ENCODE measurements at places on chromosomes 5 and 9.

DNA sequence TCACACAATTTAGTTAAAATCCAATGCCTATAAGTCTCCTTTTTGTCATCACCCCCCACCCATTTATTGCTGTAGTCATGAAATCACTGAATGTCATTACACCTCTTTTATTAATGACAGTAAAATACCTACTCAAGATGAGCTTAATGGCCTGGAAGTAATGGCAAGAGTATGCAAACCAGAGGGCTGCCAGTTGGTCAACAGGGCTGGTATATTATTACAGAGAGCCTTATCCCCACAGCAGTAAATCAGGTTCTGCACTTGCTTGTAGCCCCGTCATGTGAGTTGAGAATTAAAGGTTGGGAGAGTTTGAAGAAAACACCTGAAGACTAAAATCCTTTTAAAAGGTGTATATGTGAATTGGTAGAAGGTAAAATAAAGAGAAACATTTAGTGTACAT, 372.4 kb downstream of the MAT2B start:
- DNase-seq, result no peak

DNA sequence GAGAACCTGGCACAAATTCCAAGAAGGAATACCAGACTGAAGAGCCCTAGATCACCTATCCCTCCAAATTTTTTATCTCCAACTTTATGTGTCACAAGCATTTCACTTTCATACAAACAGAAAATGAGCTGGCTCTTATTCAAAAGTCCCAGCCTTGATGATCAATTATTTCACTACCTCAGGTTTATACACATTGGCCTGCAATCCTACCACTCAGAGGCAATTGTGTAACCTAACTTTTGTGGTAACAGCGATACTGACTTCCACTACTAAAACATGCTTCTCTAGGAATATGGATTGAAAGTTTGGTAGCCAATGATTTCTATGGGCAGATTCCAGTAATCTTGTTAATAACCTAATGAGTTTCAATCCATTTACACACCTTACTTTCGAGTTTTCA, 10.5 kb downstream of the RNF38 start:
- DNase-seq, result no peak

DNA sequence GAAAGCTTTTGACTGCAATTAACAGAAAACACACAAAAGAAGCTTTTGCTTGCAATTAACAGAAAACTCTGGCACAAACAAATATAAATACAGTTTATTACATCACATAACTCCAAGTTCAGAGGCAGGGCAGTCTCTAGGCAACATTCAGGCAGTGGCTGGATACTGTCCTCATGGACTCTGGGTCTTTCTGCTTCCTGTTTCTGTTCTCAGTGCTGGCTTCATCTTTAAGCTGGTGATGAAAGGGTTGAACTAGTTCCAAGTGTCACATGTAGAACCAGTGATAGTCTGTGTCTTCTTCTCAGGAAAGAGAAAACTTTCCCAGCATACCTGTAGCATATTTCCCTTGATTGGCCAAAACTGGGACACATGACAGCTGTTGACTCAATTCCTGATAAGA, 222.6 kb upstream of the GLRA1 start:
- no peak for DNase-seq

- no peak for DNase-seq
These were observed 203.2 kb downstream of the RAB3C start for GRCh38 chr5:58786035-58786434.

- DNase-seq, result peak; percentile 91
These were observed 76.0 kb downstream of the CEMIP2 start for GRCh38 chr9:71692337-71692736.

GRCh38 chr5:53924392-53924791, 364.0 kb downstream of the NDUFS4 start:
- DNase-seq, result no peak

DNA sequence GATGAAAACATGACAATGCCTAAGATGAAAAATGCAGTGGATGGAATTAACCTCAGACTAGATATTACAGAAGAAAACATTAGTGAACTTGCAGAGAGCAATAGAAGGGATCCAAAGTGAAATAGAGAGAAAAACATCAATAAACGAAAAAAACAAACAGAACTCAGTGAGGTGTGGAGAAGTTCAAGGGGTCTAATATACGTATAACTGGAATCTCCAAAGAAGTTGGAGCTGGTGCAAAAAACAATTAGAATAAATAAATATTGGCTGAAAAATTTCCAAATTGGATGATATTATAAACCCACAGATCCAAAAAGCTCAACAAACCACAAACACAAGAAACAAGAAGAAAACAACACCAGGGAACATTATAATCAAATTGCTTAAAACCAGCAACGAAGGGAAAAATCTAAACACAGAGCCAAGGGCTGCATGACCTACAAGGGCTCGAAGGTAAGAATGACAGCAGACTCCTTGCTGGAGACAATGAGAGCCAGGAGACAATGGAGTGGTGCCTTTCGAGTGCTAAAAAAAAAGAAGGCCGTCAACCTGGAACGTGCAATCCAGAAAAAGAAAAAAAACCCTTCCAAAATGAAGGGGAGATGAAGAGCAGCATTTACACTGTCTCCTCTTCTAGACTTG, 11.8 kb downstream of the FAM163B start:
- no peak for DNase-seq

- DNase-seq, result no peak
These were observed 238.0 kb upstream of the PDE4D start for GRCh38 chr5:60131504-60131903.

DNA sequence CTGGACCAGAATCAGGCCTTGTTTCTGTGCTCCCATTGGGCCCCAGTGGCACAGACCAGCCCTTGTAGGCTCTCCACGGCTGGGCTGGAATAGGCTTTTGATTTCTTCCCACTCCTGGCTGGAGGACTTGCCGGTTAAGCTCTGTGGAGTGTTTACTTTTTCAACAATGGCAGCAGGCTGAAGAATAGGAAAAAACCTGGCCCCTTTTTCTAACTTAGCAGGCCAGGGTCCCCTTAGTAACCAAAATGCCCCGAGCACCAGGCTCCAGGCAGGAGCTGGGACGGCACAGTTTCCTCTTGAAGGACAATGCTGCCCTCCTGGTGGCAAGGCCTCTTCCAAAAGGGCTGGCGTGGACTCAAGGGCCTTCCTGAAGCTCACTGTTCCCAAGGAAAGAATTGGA, 230.3 kb downstream of the CRB2 start:
- DNase-seq, result no peak

GRCh38 chr5:42989190-42989589, 50.9 kb downstream of the ANXA2R start:
- DNase-seq, result no peak

DNA sequence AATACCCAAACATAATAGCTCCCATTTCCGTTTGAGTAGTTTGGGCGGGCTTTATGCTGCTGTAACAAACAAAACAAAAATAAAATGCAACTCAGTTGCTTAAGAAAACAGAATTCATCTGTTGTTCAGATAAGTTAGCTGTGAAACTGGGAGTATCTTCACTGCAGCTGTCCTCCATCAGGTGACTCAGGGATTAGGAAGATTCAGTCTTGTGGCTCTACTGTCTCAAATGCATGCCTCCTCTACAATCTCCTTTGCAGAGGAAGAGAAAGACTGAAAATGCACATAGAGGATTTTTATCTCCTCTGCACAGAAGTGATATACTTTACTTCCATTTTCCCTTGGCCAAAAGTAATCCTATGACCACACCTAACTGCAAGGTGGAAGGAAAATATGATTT, 883.7 kb downstream of the PTPRD start:
- DNase-seq, result no peak

DNA sequence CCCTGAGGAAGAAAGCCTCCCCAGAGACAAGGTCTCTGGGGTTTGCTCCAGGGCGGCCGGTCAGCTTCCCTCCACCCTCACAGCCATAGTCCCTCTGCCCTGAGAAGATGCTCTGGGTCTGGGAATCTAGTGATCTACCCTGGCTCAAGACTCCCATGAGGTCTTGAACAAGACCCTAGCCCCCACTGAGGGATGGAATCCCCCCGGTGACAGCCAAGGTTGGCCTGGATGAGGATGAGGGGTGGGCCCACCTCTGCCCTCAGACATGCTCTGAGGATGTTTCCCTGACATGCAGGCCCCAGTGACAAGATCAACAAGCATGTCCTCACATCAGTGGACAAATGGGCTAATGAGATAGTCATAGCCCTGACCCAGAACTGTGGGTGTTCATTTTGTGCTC, 138.6 kb downstream of the C5orf15 start:
- no peak for DNase-seq

DNA sequence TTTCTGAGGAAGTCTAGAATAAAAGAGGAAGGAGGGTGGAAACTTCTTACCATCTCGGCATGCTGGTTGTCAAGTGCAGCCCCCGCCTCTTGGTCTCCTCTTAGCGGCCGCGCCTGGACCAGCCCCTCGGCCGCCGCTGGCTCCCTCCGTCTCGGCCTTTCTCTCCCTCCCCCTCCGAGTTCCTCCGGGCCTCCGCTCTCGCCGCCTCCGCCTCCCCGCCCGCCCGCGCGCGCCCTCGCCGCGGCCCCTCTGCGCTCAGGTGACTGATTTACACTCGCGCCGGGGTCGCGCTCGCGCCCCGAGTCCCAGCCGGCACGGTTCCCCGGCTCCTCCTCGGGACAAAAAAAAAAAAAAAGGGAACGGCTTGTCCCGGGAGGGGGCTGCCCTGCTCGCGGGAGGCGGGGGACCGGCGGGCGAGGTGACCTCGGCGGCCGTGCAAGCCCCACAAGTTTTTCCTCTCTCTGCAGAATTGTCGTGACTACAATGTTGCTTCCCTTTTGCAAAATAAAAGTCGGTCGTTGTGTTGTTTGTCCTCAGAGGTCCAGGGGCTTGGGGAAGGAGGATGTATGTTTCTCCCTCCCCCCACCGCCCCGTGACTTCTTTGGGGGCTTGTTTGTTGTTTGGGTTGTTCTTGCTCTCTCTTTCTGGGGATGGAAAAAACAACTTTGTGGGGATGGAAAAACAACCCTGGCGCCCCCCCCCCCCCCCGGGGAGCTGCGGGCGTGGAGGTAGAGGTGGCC, at the start of gene BNC2:
TSS of gene BNC2 (minus strand) at position 75 of the 740 bp plus-strand sequence. CDS start at position 53, 22 bp downstream.
- peak; percentile 8 for DNase-seq

GRCh38 chr5:9785751-9786150, 155.6 kb upstream of the TAS2R1 start:
- DNase-seq, result no peak

- DNase-seq, result no peak
These were observed 409.2 kb downstream of the NFIB start for GRCh38 chr9:13904746-13905145.

DNA sequence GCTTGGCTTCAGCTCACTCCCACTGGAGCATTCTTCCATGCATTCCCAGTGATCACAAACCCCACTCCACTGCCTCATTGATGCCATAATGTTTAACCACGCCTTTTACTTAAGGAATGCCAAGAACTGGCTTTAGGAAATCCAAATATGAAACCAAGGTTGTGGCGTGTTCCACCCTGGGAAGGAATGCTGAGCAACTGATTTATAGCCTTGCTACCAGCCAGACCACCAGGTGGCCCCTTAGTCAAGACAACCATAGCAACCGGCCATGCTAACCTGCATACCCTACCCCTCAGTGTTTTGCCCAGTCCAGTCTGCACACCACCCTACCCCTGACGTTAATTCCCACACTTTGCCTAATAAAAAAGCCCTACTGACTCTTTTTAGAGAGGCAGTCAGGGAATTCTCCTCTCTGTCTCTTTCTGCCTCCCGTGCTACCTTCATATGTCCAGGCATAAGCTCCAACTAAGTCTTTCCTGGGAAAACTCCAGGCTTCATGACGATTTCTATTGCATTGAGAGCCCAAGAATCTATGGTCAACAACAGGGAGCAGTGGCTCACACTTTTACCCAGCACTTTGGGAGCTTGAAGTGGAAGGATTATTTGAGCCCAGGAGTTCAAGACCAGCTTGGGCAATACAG, 27.0 kb upstream of the PRRC2B start:
- DNase-seq, result no peak

GRCh38 chr5:158351485-158352125, 492.7 kb upstream of the CLINT1 start:
- DNase-seq, result no peak

DNA sequence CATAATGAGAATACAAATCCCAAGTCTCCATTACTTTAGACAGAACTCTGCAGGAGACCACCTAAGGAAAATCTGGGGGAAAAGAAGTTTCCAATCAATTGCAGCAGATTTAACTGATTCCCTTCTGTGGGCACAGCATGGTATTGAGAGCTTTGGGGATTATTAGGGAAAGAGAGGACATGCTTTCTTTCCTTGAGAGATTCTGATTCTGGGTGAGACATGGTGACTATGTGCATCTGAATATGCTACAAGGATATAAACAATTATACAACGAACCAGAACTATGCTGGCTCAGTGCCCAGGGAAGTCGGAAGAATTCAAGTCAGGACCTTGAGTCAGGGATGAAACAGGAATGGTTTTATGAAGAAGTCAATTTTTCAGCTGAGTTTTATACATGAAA, 183.7 kb downstream of the PDE4D start:
- no peak for DNase-seq

DNA sequence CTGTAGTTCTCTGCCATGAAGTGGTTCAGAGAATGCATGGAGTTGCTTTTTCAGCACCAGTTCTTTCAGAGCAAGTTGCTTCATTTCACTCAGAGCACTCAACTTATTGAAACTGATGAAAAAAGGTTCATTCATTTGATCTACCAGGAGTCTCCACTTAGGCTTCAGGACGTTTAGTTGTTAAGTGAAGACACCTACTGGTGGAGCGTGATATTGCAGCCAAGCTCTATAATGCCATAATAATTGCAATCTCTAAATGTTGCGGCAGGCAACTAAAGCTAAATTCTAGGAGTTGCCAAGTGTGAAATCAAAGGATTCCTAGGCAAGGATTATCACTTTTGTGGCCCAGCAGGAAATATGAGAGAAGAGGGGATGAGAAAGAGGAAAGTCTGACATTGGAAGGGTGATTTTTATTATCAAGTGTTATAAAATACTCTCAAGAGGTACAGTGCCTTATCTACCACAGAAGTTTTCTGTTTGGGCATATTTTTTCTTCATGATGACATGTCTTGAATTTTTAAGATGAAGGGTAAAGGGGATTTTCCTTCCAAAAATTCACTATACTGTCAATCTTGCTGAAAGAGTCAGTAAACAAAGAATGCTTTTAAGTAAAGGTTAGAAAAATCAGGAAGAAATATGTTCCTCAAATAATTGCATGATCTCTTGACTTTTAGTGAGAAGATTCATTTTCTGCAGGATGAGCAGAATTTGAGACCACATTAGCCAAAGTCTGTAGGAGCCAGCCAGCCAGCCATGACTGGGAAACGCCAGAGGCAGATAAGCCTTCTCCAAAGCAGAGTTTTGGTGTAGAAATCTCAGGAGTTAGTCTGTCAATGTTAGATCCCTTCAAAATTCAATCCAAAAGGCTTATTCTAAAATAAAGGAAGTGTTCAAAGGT, 83.4 kb downstream of the SH3PXD2B start:
- peak; percentile 77 for DNase-seq

DNA sequence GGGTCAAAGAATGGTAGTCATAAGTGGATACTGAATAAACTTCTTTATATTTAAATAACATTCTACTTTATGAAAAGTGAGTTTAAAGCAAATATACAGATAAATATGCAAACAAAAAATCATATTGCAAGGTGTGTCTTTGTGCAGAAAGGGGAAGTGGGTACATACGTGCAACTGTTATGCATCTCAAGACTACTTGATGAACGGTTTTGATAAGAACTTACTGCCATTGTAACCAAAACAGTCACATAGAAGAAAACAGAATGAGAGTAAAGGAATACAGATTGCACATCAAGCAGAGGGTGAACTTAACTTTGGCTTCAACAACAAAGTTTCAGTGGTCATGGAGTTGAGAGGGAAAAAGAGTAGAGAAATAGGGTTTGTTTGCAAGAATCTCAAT, 9.9 kb downstream of the CAMK4 start:
- no peak for DNase-seq

Measured in inflammatory macrophage (primary cell).